ENCODE measurements at places on chromosomes 7 and 10.
A peak's percentile ranks its signal among the peaks of the same experiment; 100 is the strongest.

DNA sequence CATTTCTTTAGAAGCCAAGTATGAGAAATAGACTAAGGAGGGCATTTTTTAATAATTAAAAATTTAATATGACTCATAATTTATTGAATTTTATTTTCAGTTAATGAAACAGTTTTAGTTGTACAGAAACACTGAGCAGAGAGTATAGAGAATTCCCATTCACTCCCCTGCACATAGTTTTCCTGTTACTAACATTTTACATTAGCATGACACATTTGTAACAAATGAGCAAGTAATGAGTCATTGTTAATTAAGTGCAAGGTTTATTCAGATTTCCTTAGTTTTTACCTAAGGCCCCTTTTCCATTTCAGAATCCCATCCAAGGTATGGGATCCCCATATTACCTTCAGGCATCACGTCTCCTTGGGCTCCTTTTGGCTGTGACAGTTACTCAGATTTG lies 271.5 kb upstream of the FZD8 start:
- DNase-seq: no peak

DNA sequence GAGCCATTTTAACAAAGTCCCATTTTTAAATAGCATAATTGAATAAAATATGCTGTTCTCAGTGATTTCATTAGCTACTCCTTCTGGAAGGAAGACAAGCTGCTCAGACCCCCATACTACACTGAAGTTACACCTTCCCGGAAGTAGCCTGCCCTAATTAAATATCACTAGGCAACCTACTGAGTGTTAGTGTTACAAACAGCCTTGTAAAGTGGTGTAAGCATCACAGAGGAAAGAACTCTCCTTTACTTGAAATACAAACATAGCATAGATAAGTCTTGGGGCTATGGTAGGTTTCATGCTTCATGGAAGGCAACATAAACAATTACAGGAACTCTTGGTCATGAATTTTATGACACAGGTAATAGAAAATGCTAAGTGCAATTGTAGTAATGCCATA lies 43.4 kb upstream of the PTN start:
- no peak for DNase-seq

DNA sequence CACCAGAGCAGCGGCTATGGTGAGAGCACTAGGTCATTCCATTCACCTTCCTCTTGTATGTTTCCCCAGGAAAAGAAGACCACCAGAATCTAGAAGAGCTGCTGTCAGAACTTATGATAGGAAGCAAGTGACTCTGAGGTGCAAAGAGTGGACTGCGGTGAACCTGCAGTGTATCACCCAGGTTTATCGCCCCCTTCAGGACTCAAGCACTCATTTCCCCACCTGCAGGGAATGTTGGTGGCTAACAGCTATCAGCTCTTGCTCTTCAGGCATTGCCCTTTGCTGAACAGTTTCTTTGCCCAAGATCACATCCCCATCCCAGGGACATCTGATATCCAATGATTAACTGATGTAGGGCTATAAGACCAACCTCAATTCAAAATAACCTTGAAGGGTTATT lies 66.3 kb upstream of the IL6 start:
- no peak for DNase-seq

GRCh38 chr10:31920538-31920937 lies 8.1 kb downstream of the ARHGAP12 start:
- no peak for DNase-seq

- no peak for DNase-seq
Measured at GRCh38 chr10:102646610-102647442, 2.5 kb downstream of the TRIM8 start.

DNA sequence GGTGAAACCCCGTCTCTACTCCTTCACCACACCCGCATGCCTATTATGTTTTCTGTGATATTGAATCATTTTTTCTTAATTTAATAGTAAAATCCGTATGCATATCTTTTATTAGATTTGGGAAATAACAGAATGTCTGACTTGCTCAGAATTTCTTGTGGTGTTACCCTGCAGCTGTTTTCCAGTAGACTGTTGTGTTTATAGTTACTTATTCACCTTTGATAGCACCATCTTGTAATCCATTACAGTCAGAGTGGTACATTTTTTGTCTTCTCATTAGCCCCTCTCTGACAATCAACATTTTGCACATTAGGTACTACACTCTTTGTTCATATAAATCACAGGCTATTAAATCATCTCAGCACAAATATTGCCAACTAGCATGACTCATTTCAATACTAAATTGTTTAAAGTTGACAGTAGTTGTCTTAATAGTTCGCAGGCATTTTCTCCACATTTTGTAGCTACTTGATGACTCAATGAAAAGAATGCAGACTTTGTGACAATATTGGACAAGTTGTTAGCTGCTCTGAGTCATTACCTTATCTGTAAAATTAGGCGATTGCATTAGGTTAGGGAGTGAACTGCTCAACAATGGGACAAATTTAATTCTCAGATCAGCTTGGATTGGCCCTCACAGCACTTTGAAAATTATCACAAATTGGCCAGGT lies 17.8 kb upstream of the SLC16A12 start:
- DNase-seq: no peak

DNA sequence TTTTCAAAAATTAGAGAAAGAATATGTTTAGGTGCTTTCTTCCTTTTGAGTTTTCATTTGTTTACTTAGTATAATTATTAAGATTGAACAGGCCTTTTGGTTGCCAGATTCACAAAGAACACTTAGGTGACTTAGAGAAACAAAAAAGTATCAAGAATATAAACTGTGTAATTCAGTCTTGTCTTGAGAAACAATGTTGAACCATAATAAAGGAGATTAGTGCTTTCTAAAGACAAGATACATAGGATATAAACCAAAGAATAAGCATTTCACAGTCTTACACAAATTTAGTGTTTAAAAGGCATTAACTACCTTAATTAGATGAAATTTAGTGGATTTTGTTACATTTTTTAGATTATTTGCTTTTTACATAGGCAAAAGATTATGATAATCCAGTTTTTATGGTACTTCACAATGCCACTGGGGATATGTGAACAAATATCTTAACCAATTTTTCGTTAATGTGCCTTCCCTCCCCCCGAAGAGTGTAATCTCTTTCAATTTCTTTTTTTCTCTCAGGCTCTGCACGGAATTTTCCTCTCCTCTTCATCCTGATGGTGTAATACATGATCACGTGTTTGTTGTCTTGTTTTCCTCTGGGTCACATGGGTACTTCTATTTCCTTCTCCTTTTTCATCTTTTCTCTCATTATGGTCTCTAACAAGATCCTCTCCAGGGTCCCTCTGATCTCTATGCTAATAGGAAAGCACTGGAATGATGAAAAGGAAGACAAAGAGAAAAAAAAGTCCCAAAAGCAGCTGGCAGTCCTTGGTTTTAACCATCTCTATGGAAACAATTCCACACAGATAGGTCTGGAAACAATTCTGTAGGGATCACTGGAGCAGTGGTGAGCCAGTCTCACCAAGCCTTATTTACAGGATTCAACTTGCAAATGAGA lies 3.7 kb upstream of the HNRNPH3 start:
- DNase-seq: no peak

DNA sequence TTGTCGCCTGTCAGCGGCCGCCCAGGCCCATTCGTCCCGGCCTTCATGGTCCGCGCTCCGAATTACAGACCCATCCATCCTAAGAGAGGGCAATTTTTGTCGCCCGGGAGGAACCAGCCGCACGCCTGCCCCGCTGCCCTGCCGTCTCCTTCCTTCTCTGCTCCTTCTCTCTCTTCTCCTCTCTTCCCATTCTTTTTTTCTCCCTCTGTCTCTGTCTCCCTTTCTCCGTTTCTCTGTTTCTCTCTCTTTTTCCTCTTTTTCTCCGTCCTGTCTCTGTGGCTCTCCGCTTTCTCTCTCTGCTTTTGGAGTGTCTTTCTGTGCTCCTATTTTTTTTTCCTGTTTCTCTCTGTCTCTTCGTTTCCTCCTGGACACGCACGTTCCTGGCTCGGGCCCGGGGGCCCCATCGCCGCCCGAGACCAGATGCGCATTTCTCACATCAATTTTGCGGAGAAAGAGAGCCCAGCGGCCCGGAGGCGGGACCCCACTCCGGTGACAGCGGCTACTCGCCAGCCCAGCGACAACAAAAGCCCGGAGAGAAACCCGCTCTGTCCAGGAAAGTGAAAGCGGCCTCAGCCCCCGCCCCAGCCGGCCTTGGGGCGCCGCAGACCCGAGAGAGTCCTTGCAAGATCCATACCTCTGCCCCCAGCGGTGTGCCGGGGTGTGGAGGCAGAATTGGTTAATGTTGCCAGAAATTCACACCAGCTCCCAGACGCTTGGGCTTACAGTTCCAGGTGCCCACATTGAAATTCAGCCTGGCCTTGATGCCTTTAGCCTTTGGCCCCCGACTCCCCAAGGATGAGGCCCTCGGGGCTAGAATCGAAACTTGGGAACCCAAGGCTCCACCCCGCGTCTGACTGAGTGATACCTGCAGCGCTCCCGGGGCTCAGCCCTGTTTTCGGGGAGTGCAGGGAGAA lies 4.1 kb downstream of the LBX1 start:
- DNase-seq: no peak

DNA sequence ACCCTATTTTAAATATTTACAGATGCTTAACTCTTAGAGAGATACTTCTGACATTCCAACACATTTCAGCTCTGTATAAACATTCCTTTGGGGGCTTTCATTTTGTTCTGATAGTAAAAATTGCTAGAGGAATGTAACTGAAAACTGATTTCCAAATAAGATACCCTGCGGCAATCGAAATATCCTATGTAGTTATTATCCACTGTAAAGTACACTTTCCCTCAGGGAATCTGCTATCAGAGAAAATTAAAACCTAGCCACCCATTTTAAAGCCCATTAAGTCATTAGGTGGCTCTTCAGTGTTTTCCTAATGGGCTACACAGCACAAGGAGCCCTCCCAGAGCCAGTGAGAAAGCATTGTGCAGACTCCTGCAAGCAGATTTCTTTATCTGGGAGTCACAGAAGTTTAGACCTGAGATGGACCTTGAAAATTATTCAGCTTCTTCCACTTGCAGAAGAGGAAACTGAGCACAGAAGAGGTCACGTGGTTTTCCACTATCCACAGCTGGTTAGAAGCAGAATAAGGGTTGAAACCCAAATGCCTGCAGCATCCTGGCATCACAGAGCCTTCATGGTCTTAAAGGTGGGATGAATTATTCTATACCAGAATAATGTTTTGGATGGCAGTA lies 12.6 kb upstream of the CPVL start:
- no peak for DNase-seq

- DNase-seq: no peak
Measured at GRCh38 chr10:68543004-68543918, 15.9 kb upstream of the SLC25A16 start.

DNA sequence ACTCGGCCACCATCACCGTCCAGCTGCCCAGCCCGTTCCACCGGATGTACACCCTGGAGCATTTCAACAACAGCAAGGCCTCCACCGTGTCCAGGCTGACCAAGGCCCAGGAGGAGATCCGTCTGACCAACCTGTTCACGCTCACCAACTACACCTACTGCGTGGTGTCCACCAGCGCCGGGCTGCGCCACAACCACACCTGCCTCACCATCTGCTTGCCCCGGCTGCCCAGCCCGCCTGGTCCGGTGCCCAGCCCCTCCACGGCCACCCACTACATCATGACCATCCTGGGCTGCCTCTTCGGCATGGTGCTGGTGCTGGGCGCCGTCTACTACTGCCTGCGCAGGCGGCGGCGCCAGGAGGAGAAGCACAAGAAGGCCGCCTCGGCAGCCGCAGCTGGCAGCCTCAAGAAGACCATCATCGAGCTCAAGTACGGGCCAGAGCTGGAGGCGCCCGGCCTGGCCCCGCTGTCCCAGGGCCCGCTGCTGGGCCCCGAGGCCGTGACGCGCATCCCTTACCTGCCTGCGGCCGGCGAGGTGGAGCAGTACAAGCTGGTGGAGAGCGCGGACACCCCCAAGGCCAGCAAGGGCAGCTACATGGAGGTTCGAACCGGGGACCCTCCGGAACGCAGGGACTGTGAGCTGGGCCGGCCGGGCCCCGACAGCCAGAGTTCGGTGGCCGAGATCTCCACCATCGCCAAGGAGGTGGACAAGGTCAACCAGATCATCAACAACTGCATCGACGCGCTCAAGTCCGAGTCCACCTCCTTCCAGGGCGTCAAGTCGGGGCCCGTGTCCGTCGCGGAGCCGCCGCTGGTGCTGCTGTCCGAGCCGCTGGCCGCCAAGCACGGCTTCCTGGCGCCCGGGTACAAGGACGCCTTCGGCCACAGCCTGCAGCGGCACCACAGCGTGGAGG lies 75.8 kb downstream of the ELFN1 start:
- no peak for DNase-seq

- no peak for DNase-seq
Measured at GRCh38 chr10:70673043-70673928, 980 bp downstream of the ADAMTS14 start.

GRCh38 chr7:46989247-46989646 lies 592.7 kb downstream of the TNS3 start:
- no peak for DNase-seq

DNA sequence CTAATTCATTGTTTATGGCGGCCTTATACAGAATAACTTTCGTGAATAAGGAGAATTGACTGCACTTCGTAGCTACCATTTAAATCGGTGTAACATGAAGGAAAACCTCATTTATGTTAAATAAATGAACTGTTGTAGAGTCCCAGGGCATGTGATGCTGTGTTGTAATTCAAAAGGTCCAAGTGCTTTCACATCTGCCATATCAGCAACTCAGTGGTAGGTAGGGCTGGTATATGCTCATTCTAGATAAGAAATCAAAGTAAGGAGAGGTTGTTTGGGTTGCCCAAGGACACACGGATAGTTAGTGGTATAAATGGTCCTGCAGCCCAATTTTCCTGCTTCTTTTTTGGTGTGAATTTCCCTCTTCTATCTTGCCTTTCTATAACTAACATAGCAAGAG lies 15.8 kb downstream of the BBS9 start:
- no peak for DNase-seq

GRCh38 chr7:94231305-94231704 lies 163.4 kb upstream of the COL1A2 start:
- DNase-seq: no peak

- DNase-seq: peak; percentile 41
Measured at GRCh38 chr10:22321156-22321923, 441 bp downstream of the BMI1 start.

- no peak for DNase-seq
Measured at GRCh38 chr10:52212802-52213201, 101.3 kb upstream of the DKK1 start.

GRCh38 chr10:20858292-20859124 lies 38.6 kb downstream of the NEBL start:
- no peak for DNase-seq

- peak; percentile 24 for DNase-seq
Measured at GRCh38 chr10:74977913-74978847, 133.3 kb upstream of the SAMD8 start.

GRCh38 chr10:24984906-24985305 lies 31.1 kb downstream of the ENKUR start:
- DNase-seq: no peak

- no peak for DNase-seq
Measured at GRCh38 chr7:46955531-46955930, 626.4 kb downstream of the TNS3 start.

DNA sequence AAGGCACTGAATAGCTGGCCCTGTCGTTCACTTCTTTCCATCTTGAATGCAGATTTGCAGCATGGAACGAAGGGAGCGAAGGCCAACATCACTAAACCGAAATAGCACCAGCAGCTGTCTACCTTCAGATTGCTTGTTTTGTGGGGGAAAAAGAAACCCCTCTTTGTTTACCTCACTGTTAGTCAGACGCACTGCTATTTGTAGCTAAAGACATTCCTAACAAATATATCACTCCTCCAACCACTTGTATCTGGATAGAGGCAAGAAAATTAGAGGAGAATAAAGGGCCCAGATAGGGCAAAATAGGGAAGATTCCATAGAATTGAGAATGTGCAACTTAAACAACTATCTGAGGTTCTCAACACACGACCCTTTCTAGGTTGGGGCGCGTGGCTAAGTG lies 26.5 kb downstream of the ANK3 start:
- DNase-seq: no peak

- DNase-seq: no peak
Measured at GRCh38 chr10:5662708-5663579, 3.5 kb downstream of the ASB13 start.
